GM06990 (cell line): ENCODE measurements at places on chromosomes 1 and 21.

DNA sequence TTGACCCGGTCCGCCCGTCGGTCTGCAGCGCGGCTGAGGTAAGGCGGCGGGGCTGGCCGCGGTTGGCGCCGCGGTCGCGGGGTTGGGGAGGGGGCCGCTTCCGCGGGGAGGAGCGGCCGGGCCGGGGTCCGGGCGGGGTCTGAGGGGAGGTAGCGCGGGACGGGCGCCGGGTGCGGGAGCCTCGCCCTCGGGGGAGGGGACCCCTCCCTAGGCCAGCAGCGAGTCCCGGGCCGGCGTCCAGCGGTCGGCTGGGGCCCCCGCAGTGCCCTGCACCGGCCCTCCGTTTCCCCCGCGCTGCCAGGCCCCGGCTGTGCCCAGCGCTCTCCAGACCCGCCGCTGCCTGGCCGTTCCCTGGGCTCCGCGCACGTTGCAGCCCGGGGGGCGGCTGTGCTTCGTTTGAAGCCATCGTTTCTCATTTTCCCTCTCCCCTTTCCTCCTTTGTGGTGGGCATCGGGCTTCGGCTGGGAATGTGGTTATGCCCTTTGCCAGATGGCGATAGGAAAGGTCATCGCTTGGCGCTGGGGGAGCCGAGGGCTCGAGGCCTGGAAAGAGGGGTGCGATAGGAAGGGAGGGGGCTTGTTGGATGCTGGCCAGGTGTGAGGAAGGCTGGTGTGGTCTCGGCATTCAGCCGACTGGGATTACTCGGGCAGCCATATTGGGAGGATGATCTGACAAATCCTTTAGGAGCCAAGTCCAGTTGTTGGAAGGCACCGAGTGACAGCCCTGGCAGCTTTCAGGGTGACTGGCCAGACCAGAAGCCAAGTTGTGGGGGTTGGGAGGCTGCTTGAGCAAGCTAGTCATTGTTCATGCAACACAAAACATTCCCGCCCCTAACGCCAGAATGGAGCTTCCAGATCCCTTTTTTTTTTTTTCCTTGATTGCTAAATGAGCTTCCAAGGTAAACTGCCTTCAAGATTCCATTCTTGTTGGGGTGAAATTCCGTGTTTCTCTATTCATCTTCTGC is 753 bp downstream of the KIF1B start:
- peak; percentile 29 for DNase-seq

- DNase-seq: no peak
Measured at GRCh38 chr21:35075546-35075945, 26.4 kb upstream of the RUNX1 start.

GRCh38 chr1:77282866-77283539 is 1.2 kb downstream of the AK5 start:
- no peak for DNase-seq

- no peak for DNase-seq
Measured at GRCh38 chr1:88514544-88515060, 169.5 kb upstream of the PKN2 start.

DNA sequence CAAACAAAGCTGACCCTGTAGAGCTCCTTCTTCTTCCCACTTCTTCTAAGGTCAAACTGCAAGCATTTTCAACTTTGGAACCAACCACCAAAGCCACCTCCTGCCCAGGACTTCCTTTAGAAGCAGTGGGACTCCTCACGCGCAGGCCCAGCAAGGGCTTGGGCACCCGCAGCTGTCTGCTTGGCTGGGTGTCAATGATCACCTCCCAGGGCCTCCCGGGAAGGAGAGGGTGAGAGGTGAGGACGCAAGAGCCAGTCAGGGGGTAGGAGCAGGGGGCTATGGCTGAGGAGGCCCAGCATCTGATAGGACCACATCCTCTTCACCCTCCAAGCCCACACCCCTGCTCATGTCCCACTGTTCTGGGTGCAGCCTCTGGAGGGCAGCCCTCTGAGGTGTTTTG is 10.2 kb downstream of the KLHL21 start:
- DNase-seq: no peak

DNA sequence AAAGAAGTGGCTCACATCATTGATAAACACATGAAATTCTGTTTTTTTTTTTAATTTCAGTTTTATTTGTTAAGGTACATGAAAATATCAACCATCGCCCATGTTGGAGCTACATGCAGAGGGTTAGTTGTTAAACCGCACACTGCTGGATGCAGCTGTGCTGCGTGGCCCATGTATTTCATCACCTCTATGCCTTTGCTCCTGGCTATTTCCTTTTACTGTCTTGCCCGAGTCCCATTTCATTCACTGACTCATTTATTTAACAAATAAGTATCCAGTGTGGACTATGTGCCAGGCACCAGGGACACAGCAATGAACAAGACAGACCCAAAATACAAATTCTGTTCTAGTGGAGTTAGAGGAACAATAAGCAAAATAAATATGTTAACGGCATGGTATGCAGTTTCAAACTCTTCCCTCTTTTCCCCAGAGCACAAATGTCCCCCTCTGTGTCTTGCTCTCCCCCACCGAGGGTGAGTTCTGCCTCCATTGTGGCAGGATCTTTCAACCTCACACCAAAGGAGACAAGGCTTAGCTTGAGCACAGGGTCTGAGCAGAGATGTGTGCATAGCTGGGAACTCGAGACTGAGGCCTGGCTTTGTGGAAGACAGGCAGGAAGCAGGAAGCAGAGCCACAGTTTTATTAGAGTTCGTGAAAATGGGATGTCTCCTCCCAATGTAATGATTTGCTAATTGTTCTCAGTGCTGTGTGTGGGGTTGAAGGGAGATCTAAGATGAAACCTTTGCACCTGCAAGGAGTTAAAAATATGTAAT is 44.6 kb downstream of the MAN1C1 start:
- no peak for DNase-seq

GRCh38 chr1:75132812-75133619 is 1.2 kb upstream of the LHX8 start:
- no peak for DNase-seq

DNA sequence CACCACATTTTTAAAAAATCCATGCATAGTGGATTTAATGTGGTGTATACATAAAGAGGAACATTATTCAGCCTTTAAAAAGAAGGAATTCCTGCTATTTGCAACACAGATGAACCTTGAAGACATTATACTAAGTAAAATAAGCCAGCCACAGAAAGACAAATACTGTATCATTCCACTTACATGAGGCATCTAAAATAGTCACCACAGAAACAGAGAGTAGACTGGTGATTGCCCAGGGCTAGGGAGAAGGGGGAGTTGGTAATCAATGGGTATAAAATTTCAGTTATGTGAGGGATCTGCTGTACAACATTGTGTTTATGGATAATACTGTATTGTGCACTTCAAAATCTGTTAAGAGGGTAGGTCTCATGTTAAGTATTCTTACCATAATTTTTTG is 10.0 kb downstream of the FAM163A start:
- no peak for DNase-seq

- DNase-seq: no peak
Measured at GRCh38 chr1:24903955-24904730, 25.9 kb downstream of the RUNX3 start.

DNA sequence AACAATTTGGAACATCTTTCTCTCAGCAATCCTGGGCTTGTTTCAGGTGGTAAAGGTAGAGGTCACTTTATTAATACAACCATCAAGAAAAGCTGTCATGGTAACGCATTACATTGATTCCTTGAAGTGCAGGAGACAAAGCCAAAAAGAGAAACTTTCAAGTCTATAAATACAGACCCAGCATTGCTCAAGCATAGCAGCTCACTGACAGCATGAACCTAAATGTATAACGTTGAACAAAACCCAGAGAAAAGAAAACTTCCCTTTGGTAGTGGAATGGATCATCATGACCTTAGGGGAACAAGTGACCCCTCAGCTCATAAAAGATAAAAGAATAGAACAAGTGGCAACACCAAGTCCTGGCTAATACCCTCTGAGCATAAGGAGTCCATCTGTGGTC is 332.2 kb downstream of the NTNG1 start:
- no peak for DNase-seq

DNA sequence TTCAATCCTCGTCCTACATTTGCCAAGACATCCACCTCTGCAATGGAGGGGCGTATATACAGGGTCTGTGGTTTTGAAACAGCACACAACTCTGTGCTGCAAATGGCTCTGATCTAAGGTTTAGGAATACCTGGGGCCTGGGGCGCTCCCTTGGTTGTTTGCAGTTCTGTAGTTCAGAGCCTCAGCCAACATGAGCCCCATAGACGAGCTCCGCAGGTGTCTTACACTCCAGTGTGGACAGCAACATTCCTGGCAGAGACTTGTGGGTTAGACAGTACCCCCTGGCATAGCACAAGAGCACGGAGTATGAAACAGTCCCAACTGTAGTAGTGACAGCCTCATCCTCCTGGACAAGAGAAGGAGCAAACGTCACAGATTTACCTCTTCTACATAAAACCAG is 120.3 kb upstream of the BARHL2 start:
- no peak for DNase-seq

DNA sequence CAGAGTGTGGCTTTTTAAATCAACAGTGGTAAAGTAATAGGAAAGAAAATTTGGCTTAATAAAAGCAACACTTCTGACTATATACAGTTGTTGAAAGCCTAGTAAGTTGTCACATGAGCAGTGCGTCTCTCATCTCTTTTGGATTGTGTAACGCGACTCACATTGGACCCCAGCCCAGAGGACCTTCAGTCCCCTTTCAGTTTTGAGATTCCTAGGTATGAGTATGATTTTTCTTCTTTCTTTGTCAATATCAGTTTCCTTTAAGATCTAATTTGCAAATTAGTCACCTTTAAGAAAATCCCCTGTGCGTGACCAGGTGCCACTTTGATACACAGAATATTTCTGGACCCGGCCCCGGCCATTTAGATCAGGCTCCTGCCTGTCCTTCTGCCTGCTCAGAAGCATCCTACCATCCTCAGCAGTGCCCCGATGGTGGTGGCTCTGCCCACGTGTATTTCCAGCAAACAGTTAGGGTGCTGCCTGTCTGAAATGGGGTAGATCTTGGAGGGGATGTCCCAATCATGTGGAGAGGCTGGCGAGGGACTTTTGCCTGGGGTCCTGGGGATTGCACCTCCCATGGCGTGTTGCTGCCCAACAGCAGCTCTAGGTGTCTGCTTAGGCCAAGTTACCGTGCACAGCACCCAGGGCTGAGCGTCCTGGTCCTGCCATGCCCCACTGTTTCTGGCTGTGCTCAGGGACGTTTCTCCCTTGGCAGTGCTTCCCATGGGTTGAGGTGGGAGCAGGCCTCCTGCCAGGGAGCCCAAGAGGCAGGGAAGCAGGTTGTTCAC is 21.1 kb downstream of the SNAP47 start:
- DNase-seq: no peak

DNA sequence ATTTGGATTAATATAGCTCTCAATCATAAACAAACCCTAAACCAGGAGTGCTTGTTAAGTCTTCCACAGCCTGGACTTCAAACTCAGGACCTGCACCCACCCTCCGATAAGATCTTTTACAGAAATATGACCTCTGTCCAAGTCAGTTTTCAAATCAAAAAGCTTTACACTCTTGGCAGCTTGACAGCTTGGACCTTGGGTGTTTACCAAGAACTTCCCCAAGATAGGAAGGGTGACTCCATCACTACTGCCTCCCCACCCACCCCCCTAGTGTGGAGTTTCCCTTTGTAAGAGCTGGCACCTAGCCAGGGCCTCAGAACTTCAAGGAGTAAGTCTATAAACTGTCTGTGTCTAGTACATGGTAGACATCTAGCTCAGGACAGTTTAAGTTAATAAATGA is 9.6 kb downstream of the BCAR3 start:
- no peak for DNase-seq

DNA sequence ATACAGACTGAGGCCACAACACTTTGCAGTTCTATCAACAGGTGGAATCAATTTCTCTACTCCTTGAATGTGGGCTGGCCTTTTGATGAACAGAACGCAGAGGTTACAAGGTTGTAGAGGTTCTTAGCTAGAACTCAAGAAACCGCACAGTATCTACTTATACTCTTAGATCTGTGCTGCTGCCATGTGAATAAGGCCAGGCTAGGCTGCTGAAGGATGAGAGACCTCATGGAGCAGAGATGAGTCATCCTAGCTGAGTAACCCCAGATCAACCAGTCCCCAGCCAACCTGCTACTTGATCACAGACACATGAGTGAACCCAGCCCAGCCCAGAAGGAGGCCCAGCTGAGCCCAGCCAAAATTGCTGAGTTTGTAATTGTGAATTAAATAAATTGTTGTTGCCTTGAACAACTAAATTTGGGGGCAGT is 35.3 kb upstream of the BCAR3 start:
- DNase-seq: no peak

DNA sequence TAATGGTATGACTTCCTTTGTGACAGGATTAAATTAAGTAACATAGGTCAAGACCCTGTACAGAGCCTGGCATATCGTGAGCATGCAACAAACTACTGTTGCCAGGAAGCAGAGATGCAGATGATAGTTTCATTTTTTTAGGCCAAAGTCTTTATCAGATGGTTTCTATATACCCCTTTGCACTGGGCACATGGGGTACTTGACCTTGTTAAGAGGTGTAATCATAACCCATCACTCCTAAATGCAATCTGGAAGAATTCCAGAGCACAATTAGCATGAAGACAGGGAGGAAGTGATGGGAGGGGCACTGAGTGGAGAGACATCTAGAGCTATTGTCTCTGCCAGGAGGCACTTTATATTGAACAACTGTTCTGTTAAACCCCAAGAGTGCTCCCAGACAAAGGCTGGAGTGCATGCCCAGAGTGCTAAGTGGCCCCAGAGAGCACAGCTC is 22.1 kb downstream of the ZBTB17 start:
- no peak for DNase-seq

DNA sequence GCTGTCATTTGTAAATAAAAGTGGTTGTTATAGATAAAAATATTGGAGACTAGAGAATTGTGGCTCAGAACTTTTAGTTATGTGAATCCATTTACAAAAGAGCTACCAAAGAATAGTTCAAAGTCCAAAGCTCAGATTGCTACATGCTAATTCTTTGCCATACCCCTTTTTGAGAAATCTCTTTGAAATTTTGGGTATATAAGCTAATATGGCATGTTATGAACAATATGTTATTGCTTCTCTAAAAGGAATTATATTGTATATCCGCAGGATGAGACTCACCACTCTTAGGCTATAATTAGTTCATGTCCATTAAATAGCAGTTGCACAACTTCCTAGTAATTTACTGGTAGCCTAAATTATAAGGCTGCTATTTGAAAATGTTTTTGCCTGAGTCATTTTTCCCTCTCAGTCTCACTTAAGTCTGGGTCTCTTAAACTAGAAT is 178.0 kb downstream of the ZNF281 start:
- DNase-seq: no peak

DNA sequence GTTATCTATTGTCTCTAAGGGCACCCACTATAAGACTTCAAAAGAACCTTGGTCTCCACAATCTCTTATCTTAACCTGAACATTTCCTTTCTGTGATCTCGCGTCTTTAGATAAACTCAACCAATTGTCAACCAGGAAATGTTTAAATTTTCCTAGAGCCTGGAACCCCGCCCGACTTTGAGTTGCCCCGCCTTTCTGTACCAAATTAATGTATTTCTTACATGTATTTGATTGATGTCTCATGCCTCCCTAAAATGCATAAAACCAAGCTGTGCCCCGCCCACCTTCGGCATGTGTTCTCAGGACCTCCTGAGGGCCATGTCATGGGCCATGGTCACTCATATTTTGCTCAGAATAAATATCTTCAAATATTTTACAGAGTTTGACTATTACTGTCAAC is 5.9 kb upstream of the CXADR start:
- DNase-seq: no peak
